ENCODE measurements at places on chromosomes 3 and 15. TPM values are rescaled to one million over a fixed set of nuclear protein-coding genes. Genes with fewer than 3 reads are reported as not detected.

- no peak for DNase-seq
Measured at GRCh38 chr3:32109256-32109655, 2.8 kb downstream of the GPD1L start.

GRCh38 chr3:120393243-120393642, 44.1 kb upstream of the LRRC58 start:
- DNase-seq: no peak

GRCh38 chr3:106945435-106945834, 431.8 kb upstream of the CCDC54 start:
- DNase-seq: no peak

DNA sequence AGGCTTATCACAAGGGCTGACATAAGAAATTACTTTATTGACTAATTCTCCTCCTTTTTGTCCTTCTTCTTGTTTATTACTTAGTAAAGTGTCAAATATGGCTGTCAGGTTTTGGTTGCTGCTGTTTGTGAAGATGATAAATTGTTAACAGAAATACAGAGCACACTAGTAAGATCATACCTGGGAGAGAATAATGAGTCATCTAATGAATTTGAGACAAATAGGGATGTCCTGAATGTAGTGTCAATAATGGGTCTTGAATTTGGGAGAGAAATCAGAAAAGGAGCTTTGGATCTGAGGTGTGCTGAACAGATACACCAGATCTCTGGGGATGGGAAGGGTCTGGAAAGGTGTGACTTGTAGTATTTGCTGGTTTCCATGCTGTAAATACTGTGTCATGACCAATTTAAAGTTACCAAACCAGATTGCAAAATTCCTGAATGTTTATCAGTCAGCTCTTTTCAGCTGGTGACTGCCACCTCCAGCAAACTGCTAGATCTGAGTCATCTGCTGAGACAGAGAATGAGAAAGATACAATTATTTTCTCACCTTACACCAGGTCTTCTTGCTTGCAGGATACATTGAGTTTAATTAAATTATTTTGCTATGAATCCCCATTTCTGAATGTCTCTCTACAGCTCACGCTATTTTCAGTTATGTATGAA, 76.7 kb upstream of the SATB1 start:
- DNase-seq: no peak

DNA sequence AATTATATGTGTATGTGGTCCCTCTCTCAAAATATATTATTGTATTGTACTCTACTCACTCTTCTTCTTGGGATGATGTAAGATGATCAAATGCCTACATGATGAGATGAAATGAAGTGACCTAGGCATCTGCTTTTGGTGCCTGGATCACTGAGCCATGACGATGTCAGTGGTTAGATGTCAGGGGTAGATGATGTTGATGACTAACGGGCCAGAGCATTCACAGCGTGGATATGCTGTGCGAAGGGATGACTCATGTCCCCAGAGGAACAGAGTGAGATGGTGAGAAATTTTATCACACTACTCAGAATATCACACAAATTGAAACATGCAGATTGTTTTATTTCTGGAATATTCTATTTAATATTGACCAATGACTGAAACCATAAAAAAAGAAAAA, 233.9 kb upstream of the CADM2 start:
- DNase-seq: no peak

- DNase-seq: no peak
Measured at GRCh38 chr3:72214066-72214951, 429.4 kb upstream of the PROK2 start.

- no peak for DNase-seq
Measured at GRCh38 chr3:56754741-56755417, 46.9 kb downstream of the ARHGEF3 start.

DNA sequence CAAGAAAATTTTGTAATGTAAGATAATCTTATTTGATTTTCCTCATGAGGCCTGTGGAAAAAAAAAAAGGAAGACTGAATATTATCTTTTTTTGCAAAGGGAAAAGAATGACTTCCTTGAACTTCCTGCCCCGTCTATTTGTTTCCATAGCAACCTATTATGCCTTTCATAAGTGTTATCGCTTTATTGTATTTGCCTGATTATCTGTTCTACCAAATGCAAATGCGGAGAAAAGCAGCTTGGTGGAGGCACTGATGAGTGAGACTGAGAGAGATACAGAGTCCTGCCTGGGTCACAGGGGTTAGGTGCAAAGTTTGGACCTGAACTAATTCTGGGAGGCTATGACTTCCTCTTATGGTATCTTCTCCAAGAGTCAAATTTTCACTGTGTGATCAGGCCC, 334.0 kb upstream of the KCNMB2 start:
- no peak for DNase-seq

- no peak for DNase-seq
Measured at GRCh38 chr3:32216172-32216783, 22.2 kb upstream of the CMTM8 start.

DNA sequence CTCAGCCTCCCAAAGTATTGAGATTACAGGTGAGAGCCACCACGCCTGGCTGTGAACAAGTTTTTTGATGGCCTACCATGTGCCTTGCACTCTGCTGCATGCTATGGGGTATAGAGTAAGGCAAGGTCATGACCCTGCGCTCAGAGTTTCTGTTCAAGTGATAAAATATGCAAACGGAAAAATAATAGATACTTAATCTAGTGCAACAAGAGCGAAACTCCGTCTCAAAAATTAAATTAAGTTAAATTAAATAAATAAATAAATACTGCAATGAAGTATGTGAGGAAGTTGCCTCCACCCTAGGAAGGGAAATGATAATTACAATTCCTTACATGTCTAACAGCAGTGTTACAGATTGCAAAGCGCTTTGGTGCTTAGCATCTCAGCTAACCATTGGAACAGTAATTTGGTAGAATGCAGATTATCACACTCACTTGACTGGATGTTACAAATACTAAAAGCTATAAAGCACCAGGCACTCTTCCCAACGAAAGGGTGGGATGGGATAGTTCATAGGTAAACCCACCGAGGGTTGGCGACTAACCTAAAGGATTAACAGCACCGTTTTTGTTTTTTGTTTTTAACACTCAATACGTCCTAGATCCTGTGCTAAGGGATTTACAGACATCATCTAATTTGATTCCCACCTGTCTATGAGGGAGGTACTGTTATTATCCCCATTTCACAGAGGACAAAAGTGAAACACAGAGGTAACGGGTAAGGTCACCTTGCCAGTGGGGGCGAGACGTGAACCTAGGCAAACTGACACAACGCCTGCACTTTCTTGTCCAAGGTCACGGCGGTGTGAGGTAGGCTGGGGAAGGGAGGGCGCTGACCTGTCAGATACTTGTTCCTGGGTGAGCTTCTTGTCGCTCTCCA, 793 bp upstream of the FANCD2 start:
- no peak for DNase-seq

DNA sequence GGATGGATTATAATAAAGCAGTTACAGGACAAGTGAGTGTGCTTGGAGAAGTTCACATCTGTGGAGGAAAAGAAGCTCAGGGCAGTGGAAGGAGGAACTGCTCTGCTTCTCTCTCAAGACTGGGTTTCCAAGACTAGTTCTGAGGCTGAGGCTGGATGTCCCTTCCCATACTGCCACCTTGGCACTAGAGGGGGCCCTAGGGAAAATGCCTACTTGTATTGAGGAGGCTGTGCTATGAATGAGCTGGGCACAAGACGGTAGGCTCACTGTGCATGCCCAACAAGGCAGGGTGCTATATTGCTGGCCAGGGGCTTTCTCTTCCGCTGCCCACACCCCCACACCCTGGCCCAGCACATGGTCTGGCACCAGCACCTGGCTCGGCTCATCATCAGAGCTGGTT, 65.2 kb downstream of the SLCO2A1 start:
- no peak for DNase-seq

DNA sequence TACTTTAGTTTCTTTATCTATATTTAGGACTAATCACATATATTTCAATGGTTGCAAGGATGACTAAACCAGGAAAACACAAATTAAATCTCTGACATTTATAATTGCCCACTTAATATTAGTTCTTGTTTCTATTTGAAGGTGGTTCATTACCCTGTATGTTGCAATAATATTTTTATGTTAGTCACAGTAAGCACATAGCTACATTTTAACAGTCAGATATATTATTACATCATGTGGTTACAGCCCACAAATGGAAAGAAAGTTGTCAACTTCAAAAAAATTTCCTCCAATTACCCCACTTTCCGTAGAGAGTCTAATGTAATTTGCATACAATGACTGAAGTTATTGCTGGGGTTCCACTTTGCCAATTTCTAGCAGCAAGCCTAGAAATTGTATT, 114.6 kb downstream of the TUSC7 start:
- DNase-seq: no peak

GRCh38 chr3:123695731-123696640, 111.1 kb upstream of the HACD2 start:
- DNase-seq: no peak

DNA sequence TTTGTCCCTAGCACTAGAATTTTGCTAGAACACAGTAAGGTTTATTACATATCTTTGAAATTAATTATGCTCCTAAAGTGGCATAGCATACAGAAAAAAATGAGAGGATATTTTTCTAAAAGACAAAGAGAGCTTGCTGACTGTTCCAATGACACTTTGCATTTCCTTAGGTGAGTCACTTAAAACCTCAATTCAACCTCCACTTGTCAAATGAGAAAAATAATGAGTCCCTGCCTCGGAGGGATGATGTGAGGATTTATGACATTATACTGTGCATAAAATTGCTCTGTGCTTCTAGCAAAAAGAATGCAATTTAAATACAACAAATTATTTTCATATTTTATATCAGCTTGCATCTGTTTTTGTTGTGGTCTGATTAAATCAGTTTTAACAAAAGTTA, 1417.0 kb upstream of the ALCAM start:
- DNase-seq: no peak

- DNase-seq: no peak
Measured at GRCh38 chr3:177110386-177110785, 86.9 kb downstream of the TBL1XR1 start.

GRCh38 chr15:71136159-71136783, 21.0 kb downstream of the THSD4 start:
- no peak for DNase-seq

DNA sequence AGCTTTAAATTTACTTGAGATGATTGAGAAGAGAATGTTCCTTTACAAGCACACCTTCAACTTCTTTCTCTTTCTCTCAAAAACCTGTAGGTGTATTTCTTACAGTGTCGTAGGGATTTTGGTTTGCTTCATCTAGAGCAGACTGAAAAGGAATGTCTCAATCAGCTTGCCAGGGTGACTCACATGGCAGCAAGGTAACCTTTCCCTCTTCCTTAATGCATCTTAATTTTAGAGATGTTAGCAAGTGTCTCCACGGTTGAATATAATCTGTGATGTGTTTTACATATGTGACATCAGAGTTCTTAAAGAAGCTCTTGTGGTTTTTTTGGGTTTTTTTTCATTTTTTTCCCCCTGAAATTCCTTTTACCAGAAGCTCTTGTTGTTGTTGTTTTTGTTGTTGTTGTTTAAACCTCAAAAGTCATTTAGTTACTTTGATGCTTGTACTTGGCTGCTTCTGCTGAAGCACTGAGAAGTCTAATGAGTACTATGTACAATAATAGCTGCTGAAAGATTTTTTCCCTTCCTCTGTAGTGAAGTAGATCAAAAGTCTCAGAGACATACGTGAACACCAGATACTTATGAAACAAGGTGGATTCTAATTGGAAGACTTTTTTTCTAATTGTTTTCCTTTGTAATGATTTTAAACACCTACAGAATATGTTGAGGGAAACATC, 83.1 kb downstream of the RETNLB start:
- no peak for DNase-seq

- no peak for DNase-seq
Measured at GRCh38 chr3:128439226-128439625, 27.5 kb downstream of the DNAJB8 start.

DNA sequence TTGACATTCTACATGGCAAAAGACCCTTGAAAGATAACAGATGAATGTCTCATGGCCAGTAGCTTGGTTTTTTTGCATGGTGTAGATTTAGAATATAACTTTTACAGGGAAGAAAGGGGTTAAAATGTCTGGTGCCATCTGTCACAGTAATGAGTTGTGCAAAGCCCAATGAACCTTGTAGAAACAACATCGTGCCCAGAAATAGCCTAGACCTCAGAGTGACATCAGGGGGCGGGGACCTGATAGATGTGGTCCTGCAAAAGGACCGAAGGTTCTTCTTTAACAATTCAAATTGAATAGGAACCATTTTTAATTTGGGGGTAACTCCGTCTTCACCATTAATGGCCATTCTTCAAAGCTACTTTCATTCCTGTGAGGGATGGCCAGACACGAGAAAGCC, 254.1 kb upstream of the CTDSPL start:
- no peak for DNase-seq

DNA sequence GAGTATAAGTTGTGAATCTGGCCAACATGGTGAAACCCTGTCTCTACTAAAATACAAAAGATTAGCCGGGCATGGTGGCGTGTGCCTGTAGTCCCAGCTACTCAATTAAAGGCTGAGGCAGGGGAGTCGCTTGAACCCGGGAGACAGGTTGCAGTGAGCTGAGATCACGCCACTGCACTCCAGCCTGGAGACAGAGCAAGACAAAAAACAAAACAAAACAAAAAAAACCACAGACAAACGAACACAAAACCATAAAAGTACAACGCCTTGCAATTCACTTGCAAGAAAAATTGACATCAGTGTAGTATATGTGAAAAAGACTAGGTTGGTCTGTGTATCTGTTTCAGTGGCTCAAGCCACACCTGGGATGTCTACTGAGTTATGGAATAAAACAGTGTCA, 29.9 kb upstream of the CCDC80 start:
- no peak for DNase-seq

DNA sequence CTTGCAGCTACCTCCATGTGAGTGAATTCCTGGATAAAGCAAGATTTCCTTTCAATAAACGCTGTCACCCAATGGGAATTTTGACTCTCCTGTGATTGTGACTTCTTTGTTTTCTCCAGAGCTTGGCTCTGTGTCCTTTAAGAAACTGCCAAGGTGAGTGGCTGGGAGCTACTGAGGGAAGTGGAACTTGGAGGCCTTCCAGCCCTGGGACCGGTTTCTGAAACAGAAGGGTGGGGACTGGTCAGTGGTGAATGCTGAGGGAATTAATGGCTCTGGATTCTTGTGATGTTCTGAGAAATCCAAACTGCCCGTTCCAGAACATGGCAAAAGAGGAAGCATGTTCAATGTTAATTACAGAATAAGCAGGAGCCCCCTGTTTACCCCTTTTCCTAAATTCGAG, 41.1 kb upstream of the MYZAP start:
- no peak for DNase-seq

GOLGA6L10 gene
- 0.28 TPM for total RNA-seq

HCN4 gene
- total RNA-seq: 0.54 TPM

CCR9 gene
- total RNA-seq: not detected

BOC gene
- 3.8 TPM for total RNA-seq

ENTPD3 gene
- total RNA-seq: not detected

CD200 gene
- total RNA-seq: 30.9 TPM

EIF1B gene
- 68.8 TPM for total RNA-seq

GOLGA8Q gene
- total RNA-seq: not detected

A4GNT gene
- not detected for total RNA-seq

ISL2 gene
- 1.4 TPM for total RNA-seq

LTF gene
- total RNA-seq: not detected

OR5H2 gene
- not detected for total RNA-seq

All from endothelial cell (in vitro differentiated cells).